ENCODE measurements at places on chromosomes 7 and 10.

DNA sequence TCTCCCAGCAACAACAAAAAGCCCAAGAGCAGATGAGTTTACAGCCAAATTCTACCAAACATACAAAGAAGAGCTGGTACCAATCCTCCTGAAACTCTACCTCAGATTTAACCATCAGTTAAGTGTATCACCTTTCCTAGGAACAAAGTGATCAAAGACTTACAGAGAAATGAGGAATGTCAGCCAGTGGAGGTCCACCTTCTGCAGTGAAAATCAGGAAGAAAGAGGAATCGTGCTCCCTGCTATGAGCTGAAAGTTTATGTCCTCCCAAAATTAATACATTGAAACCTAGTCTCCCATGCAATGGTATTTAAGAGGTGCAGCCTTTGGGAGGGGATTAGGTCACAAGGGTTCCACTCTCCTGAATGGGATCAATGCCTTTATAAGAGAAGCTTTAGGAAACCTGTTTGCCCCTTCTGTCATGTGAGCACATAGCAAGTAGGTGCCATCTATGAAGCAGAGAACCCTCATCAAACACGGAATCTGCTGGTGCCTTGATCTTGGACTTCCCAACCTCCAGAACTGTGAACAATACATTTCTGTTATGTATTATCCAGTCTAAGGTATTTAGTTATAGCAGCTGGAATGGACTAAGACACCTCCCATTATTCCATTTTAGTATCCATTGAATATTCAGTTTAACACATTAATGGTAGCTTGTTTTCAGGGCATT lies 139.0 kb upstream of the FZD8 start:
- DNase-seq = no peak

DNA sequence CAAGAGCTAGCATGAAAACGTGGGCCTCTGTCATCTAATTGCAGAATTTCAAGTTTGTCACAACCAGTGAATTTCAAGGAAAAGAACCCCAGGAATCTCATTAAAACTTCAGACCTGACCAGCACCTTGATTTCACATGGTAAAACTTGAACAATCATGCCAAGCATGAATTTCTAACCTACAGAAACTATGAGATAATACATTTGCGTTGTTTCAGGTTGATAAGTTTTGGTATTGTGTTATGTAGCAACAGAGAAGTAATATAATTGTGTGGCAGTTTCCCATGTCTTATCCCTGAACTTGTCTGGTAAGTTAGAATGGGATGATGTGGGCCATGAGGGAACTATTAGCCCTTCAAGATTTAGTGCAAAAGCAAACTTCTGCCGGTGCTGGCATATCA lies 530.1 kb downstream of the ANKRD7 start:
- no peak for DNase-seq

GRCh38 chr10:48233559-48234005 lies 40.9 kb downstream of the FRMPD2 start:
- no peak for DNase-seq

- no peak for DNase-seq
These were observed 502.9 kb downstream of the HTR7 start for GRCh38 chr10:90354914-90355313.

- DNase-seq = no peak
These were observed 57.2 kb downstream of the ADAM12 start for GRCh38 chr10:126331101-126331500.

DNA sequence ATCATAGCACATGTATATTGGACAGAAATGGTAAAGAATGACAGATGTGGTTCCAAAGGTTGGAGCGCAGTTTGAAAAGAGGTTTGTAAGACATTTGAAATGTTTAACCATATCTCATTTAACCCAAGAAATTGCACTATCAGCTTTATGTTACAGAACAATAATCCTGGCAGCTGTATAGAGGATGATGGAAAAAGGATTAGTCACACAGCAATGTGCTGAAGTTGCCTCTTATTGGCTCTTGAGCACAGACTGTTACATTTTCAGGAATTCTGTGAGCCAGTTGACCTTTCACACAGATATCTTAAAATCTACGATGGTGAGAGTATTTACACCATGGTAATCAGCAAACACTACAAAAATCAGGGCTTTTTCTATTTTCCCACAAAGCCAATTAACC lies 3.9 kb downstream of the COG5 start:
- no peak for DNase-seq

- no peak for DNase-seq
These were observed 261.6 kb downstream of the TWIST1 start for GRCh38 chr7:18855796-18856195.

GRCh38 chr10:44894691-44895090 lies 16.4 kb upstream of the TMEM72 start:
- no peak for DNase-seq

DNA sequence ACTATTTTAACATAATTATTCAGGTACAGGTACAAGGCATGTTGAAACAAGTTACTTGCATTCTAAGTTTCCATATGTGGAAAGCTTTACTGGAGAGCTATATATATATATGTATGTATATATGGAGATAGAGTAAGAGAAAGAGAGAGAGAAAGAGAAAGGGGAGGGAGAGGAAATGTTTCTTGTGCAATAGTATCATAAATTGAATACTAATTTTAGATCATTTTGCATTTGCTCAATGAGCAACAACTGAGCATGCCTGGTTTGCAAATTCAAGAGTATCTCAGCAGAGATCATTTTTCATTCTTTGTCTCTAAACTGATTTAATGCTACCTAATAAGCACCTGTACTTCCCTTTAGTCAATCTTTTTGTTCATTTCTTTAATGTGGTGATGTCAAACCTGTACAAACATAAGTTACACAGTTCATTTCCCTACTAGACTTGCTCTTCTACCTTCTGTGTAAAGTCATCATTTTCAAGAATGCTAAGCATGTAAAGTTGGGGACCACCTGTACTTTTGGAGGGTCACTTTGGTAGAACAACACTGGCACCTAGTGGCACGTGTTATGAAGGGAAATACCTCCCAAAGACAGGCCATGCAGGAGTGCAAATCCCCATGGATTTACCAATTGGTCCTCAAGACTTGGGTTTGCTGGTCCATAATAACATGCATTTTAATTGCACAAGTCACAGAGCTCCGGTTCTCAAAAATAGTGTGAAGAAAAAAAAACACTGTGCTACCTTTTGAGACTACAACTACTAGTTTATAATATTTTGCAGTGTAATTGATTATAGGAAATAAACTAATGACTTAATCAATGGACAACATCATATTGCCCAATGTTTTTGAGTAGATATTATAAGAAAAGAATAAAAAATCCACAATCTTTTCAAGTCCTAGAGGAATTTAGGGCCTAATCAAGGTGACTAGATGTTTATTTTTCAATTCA lies 431.2 kb upstream of the IGFBP3 start:
- DNase-seq = no peak

- no peak for DNase-seq
These were observed 6.7 kb downstream of the IFIT5 start for GRCh38 chr10:89421018-89421476.

GRCh38 chr10:127216786-127217185 lies 20.4 kb upstream of the INSYN2A start:
- DNase-seq = no peak

GRCh38 chr10:86252556-86252955 lies 114.0 kb downstream of the GRID1 start:
- DNase-seq = no peak

DNA sequence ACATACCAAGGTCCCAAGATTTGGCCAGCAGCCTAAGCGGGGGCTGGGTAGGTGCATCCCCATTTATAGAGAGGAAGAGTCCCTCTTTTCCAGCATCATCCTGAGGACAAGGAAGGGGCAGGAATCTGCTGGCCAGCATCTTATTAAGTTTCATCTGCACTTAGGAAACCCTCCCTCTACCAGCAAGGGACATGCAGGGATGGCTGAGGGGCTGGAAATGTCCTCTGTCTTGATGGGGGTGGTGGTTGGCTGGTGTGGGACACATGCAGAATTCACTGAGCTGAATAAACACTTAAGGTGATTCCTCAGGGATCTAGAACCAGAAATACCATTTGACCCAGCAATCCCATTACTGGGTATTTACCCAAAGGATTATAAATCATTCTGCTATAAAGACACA lies 42.1 kb downstream of the NOD1 start:
- no peak for DNase-seq

DNA sequence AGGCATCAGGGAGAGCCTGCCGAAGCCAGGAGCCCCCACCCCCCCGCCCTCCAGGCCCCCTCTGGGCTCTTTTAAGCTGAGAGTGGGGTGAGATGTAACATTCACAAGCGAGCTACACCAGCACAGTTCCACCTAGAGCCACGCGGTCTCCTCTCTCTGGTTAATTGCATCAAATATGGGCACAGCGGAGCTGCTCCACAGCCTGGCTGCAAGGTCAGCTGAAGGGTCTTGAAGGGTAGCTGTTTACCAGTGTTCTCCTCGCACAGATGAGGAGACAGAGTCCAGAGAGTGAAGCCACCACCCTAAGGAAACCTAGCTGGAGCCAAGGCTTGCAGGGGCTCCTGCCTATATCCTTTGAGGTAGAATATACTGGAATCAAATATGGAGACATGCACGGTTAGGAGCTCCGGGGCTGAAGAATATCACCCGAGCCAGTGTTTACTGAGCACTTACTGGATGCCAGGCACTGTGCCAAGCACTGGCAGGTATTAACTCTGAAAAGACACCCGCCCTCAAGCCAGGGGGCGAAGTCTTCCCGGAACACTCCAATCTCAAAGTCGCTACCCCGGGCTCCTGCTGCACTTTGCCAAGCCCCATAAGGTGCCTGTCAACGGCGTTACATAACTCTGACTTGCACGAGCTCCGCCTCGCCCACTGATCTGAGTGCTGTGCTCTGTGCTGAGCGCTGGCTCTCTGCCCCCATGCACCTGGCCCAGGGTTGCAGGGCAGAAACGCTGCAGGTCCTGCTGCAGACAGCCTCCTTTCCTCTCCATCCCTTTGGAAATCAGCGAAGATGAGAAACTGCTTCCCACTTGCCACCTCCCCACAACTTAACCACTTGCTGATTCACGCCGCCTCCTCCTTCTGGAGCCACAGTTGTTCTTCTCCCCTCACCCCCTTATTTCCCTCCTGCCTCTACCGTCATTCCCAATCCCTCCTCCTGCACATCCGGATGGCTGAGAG lies 5.4 kb downstream of the CHST15 start:
- no peak for DNase-seq

- no peak for DNase-seq
These were observed 48.3 kb upstream of the FAM171A1 start for GRCh38 chr10:15419279-15419874.

DNA sequence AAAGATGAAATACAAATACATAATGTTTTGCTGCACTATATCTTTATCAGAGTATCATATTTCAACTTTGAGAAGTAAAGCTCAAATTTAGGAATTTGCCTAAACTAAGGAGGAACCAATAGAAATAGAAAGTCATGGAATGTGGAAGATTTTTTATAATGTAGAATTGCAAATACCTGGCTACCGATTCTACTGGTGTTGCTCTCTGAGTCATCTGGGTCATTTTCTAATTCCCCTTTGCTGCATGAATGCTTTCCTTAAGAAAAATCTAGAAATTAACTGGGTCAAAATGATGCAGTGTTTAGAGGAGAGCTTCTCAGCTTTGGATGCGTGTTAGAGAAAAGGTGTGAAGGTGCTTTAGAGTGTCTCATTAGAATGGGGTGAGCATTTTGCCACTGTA lies 568.9 kb upstream of the ANKRD30A start:
- DNase-seq = no peak

DNA sequence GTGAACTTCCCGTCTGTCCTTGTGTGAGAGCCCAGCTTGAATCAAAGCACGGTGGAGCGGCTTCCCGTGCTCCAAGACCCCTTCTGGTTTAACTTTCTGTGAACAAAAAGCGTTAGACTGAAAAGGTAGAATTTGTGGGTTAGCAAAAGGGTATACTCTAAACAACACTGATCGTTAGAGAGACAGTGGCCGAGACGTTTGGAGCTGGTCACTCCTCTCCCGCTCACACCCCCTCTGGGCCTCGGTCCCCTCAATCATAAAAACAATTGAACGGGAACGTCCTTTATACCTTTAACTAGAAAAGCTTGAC lies 502 bp downstream of the PRKRIP1 start:
- DNase-seq = no peak

- no peak for DNase-seq
These were observed 21.2 kb downstream of the VSTM2A start for GRCh38 chr7:54563329-54563916.

DNA sequence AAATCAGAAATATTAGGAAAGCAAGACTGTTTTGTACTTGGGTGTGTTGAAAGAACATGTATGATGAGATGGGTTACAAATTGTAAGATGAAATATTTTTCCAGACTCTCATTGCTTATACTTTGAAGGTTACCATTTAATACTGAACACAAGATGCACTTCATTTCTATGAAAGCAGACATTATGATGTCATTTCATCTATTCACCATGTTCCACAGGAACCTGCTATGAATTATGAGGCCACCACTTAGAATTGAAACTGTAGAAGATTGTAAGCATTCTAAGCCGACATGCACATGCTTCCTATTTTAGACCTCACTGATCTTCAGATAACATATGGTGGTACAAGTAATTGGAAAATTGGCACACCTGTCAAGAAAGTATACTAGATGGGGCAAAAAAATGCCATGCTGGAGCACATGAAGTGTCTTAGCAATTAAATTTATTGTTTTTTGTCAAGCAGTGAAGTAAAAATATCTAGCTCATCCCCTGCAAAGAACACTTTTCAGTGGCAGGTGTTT lies 195.0 kb downstream of the PHF14 start:
- DNase-seq = no peak

GRCh38 chr10:88490231-88490980 lies 92.7 kb downstream of the RNLS start:
- DNase-seq = no peak

GRCh38 chr10:22461891-22462290 lies 116.6 kb downstream of the SPAG6 start:
- no peak for DNase-seq

DNA sequence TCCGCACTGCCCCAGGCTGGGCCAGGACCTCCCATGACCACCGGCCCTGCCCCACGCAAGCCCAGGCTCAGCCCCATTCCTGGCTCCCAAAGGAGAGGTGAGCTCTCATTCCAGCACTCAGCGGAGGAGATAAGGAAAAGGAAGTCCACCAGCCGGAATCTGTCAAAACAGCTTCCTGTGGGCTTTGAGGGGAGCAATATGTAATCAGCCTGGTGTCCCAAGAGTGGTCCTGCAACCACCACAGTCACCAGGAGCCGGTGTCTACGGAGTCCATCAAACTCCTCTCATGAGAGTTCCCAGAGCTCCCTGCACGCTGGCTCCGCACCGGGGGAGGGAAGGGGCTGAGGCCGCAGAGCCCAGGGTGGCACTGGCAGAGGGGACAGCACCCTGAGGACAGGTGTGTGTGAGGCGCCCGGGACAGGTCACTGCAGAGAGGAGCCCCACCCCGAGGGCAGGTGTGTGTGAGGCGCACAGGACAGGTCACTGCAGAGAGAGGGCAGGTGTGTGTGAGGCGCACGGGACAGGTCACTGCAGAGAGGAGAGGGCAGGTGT lies 57.9 kb downstream of the STK32C start:
- DNase-seq = no peak

GRCh38 chr7:43076189-43076605 lies 36.2 kb upstream of the HECW1 start:
- DNase-seq = no peak

DNA sequence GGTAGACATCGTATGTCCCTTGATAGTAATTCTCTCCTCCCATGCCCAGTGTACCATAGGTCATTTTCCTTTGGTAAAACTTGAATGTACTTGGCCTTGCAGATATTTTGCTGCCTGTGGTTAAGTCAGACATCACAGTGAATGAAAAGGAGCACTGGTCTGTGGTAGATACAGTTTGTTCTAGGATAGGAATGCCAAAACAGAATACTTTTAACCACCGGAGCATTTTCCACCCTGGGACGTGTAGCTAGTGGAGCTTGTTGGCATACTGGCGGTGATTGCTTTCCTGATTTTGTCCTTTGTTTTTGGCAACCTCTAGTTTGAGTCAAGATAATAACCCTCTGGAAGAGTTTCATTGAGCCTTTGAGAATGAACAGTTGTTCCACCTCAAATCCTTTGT lies 92.0 kb upstream of the BMPER start:
- DNase-seq = no peak

Measured in cortex of kidney (tissue), 1 donor.